ENCODE measurements at places on chromosomes 2 and 18.

DNA sequence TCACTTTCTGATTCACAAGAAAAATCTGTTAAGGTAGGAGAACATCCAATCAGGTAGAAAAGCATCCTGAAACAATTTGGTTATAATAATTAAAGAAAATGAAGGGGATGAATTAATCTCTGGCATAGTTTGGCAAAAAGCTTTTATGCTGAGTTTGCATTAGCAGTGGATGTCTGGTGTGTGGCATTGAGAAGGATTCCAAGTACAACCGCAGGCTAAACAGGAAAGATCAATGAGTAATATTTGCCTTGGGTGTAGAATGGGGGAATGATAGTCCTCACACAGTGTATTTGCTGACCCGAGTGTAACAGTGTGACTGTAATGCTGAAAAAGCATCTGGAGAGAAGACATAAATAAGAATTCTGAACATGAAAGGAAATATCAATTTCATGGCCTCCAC lies 68.3 kb upstream of the SESTD1 start:
- no peak for DNase-seq

DNA sequence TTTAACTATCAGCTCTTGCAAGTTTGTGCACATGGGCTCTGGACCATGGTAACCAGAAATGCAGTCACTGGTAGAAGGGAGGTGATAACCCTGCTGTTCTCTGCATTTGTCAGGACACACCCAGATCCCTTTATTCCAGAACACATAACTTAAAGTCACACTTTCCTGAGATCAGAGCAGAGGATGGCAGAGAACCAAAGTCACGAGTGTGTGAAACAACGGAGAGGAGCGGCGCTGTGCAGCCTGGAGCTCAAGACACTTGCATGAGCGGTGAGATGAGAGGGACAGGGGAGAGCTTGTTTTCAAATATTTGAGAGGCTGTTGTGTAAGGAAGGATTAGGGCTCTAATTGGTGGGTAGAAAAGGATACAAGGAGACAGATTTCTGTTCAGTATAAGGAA lies 43.3 kb upstream of the AAK1 start:
- DNase-seq, result no peak

DNA sequence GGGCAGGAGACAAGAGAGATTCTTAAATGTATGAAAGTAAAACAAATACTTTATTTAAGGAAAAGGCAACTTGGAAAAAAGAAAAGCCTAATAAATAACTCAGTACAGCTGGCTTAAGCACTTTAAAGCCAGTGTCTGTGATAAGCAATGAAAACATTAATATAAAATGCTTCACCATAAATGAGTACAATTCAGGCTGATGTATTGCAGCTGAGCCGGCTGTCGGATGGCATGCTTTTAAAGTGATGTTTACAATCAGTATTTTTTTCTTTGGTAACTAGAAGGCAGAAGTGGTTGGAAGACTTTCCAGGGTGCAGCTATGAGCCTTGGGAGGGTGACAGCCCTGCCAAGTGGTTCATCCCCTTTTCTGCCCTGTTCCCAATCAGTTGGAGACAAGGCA lies 58.7 kb upstream of the CELF4 start:
- DNase-seq, result no peak

- no peak for DNase-seq
Measured at GRCh38 chr2:187338679-187339121, 109.4 kb downstream of the CALCRL start.

- DNase-seq, result no peak
Measured at GRCh38 chr2:220373878-220374277, 746.4 kb downstream of the SLC4A3 start.

DNA sequence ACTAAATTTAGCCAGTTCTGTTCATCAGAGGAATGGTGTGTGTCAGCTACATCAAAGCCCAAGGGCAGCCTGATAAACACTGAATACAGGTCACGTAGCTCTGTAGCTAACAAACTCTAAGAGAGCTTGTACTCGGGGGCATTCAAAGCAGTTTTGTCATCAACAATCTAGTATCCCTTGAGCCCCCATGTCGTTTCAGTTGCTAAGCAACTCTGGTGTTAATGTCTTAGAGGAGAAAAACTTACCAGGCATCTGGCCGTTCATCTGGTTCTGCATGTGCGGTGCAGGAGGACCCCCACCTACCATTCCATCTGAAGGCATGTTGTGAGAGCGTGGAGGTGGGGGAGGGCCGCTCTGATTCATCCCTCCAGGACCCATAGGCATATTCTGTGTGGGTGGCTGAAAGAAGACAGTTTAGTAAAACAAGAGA lies 33.1 kb downstream of the SS18 start:
- DNase-seq, result no peak

DNA sequence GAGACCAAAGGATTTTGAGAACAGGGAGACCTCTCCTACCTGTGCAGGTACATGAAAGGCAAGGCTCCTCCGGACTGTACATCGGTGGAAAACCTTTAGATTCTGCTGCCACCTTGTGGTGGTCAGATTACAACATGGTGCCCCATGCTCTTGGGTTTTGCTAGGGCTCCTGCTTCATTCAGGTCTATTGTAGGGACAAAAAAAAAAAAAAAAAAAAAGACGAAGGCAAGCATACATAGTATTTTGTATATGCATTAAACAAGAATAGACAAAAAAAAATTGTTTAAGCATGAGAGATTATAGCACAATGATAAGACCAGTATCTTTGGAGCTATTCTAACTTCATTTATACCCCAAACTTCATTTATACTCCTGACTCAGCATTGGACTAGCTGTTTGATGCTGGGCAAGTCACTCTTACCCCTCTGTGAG lies 27.4 kb upstream of the SPR start:
- no peak for DNase-seq

- DNase-seq, result no peak
Measured at GRCh38 chr18:4068552-4069158, 386.5 kb downstream of the DLGAP1 start.

GRCh38 chr2:64093341-64093740 lies 50.9 kb downstream of the PELI1 start:
- no peak for DNase-seq

GRCh38 chr2:60634438-60634837 lies 81.0 kb upstream of the BCL11A start:
- no peak for DNase-seq

DNA sequence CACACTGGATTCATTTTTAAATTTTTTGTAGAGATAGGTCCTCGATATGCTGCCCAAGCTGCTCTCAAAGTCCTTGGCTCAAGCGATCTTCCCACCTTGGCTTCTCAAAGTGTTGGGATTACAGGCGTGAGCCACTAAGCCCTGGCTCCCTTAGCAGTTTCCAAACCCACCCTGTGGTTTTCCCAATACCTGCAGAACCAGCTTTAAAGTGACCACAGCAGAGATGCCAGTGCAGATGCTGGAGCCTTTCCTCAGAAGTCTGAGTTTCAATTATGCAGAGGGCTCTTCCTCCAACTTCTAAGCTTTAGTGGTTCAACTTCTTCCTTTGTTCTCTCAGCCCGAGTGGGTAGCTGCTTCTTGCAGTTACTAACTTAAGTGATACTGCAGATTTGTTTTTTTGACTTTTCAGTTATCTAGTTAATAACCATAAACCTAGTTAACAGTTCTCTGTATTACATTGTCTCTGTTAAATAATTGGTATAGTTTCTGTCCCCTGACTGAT lies 8.1 kb upstream of the HAAO start:
- DNase-seq, result no peak

DNA sequence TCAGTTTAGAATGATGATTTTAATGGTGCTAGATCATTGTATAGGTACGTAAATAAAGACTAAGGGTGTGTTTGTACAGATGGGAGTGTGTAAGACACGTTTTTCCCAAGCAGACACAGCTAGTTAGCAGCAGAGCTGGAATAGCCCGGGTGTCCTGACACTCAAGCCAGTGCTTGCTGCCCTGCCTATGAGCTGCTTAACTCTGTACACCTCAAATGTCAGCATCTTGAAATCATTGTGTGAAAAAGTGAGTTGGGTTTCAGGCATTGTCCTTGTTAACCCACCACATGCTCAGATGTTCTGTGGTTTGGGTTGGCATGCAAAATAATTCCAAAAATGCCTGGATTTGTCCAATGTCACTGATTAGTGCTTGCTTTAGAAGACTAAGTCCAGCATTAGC lies 13.0 kb upstream of the TET3 start:
- DNase-seq, result no peak

DNA sequence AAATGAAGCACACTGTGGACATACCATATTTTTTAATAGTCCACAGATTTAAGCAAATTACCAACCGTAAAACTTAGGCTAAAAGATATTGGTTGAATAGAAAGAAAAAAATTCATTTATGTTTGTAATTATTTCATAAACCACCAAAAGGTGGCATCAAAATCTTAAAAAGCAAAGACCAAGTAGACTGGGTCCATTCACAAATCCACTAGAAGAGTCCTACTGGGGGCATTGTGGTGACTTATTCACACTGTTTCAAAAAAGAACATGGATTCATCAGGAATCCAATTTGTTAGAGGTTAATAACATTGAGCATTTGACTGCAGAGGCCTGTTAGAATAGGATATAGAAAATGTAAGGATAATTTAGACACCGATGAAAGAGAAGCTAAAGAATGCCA lies 194.9 kb upstream of the KYNU start:
- no peak for DNase-seq

DNA sequence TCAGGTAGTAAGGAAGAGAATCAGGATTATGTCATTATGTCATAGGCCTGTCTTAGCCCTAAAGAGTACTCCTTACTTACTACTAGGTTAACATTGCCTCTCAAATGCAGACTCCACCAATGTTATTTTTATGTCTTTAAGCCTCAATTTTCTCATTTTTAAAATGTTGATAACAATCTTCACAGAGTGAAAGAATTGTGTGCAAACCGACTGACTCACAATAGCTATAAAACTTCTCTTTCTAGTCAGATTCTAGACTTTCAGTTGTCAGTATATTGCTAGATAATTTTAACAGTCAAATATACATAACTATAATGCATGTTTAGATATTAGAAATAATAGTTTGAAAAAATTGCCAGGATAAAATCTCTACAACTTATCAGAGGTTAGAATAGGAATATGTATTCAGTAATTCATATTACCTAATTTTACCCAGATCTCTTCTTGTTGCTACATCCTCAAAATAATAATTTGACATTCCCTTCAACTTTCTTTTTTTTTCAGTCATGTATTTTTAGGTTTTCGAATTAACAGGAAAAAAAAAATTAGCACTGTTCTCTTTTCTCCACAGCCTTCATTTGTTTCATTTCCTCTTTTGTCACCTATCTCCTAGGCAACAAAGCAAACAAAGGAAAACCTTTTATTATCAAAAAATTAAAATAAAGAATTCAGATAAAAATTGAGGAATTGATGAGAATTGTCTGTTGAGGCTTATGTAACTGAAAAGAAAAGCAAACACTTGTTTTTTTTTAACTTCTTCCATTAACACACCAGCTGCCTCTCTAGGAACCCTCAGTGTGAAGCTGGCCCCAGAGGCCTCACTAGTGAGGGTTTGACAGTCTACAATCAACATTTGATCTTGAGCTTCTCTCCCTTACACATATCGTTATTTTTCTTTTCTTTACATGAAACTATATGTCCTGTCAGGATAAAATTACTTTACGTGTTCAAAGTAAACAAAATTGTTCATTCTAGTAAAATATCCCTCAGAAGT lies 279.0 kb downstream of the CALCRL start:
- peak; percentile 64 for DNase-seq

- DNase-seq, result no peak
Measured at GRCh38 chr2:233100192-233100998, 40.3 kb downstream of the INPP5D start.

DNA sequence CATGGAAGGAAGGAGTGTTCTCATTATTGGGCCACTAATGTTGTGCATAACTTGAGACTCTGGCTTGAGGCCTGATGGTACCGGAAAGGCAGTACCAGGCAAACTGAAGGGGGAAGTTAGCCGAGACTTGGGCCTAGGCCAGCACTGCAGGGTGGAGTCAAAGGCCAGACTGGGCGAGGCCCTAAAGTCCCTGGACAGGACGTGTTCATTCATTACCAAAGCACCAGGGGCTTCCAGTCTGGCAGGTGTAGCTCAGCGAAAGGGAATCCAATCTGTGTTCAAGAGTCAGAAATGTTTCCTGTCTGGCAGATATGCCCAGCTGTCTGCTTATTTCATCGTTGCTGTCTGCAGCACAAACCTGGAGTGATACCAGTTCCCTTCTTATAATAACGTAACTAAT lies 4.7 kb upstream of the ITSN2 start:
- no peak for DNase-seq

DNA sequence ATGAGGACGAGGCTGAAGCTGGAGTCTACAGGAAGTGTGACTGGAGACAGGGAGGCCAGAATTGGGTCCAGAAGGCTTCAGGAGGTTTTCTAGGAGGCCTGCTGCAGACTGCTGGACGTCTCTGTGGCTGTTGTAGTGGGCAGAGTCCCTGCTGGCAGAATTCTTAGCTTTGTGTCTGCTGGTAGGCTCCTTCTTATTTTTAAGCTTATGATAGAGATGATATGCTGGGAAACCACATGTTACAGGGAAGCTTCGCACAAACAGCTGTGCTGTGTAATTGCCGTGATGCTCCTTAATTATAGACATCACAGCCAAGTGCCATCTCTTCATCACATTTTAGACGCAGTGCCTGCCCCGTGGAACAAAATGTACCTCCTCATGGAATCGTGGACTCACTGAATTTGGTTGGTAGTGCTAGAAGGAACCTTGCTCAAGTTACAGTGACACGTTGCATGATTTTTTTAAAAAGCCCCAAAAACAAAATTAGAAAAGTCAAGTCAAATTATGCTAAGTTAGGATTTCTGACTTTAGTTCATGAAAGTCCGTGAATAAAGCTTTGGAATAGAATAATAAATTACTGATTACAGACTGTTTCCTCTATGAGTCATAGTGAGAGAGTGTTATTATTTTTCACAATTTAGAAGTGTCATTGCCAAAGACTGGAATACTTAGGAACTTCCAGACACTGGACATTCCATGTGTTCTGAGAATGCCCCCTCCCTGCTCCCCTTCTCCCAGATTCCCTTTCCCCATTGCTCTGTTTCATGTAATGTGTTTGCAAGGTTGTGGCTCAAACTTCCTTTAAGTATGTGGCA lies 144.1 kb downstream of the FHOD3 start:
- DNase-seq, result no peak

DNA sequence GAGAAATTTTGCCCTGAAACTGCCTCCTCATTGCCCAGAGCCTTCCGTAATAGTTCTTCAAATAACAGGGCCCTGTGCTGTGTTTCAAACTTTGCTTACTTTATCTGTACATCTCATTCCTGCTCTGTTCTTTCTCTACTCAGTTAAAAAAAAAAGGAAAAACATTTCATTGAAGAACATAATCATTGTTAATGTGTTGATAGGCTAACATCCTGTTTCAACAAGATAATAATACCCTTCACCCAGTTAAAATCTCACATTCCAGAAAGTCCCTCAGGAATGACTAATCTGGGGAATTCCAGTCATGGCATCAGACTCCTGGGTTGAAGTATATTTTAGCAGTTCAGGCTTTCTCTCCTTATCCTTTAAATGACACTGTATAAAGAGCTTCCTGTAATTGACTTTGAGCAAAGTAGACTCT lies 45.6 kb upstream of the ITGAV start:
- no peak for DNase-seq

DNA sequence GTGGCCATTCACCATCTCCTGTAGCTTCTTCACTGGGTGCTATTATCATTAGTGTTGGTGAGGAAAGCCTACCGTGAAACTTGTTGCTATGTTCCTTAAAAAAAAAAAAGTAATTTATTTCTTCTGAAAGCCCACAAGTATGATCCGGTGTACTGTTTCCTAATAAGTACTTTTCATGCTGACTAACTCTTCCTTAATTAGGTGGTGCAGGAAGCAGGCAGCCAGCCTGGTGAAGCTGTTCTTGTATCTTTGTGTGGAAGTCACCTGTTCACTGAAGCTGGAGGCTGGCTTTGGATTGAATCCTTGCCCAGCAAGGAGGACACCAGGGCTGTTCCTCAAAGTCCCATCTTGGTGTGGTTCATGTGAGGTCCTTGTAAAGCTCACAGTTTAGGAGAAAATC lies 321.7 kb upstream of the THSD7B start:
- DNase-seq, result no peak
